Cortex of kidney (tissue), 1 donor: ENCODE measurements at places on chromosomes 1 and 21.

DNA sequence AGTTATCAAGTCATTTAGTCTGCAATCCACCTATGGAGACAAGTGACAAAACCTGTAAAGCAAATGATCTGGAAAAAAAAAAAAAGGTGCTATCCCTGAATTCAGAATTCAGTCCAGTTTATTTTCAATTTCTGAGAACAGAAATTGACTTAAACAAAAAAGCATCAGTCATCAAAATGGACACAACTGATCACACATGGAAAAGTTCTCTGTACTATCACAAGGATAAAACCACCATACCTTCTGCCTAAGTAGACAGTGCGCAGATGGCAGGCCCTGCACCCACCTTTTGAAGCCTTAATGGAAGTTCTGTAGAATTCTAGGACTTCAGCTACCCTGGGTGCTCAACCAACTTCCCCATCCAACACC, 3.5 kb downstream of the PABPC4 start:
- DNase-seq: no peak

DNA sequence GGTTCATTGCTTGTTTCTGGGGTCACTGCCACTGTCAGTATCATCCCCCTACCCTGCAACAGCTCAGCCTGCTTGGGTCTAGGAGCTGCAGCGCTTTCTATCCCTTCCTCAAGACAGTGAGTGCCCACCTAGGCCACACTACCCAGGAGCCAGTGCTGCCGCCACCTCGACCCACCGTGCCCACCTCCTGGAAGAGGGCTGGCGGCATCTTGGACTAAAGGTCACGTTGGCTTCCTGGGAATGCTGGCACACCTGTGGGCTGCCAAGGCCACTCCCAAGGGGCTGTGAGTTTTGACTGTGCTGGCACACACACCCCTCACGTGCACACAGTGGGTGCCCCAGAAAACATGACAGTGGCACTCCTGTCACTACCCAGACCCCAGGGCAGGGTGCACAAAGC, 22.1 kb downstream of the CRYAA start:
- no peak for DNase-seq

GRCh38 chr1:52479076-52479475, 73.8 kb downstream of the TUT4 start:
- DNase-seq: no peak

DNA sequence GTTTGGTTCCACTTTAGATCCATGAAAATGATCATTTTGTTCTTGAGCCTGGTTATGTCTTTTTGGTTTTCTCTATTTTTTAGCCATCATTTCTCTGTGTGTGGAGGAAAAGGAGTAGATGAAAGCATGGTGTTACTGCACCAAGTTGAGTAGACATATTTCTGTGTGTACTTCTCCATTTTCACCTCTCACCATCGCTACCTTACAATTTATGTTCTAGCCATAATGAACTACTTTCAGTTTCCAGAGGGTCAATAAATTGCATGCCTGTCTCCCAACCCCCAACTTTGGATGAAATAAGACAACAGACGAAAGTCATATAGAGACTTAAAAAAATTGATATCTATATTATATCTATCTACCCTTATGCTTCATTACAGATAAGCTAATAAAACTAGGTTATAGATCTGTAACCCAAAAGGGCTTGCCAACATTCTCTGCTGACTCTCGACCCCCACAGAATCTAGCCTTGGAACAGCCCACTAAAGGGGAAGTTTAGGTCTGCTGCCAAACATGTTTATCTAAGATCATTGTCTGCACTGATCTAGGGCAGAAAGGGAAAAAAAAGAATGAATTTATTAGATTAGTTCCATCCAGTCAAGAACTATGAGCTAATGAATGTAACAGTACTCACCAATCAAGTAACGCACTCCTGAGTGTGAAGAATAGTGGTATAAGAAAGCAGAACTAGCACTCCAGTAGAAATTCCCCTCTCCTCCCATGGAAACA, 7.5 kb upstream of the MAN1A2 start:
- DNase-seq: no peak

DNA sequence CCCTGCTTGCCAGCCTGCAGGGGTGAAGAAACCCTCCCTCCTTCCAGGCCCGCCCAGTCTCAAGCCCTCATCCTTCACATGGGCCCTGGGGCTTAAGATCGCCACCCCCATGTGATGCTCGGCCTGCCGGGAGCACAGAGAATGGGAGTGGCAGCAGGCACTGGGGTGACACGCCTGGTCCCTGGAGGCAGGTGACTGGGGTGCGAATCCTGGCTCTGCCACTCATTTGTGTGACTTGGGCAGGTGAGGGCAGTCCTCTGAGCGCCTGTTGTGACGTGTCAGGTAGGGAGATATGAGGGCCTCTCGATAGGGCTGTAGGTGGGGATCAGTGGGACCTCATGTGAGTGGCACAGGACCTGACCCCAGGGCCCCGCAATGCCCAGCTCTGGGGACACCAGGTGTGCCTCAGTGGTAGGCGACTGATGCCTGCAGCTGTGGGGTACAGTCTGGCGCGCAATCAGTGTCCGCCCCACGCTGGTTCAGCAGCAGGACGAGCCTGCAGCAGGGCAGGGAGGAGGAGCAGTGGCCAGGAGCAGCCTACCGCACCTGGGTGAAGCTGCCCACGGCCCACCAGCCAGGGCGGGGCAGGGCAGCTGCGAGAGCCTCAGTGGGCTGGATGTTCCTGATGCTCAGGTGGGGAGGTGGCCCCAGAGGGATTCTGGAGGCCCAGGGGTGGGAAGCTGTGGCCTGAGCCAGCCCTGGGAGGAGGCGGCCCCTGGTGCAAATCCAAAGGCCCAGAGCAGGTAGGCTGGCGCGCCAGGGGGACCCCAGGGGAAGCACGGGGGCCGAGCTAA, 6.2 kb downstream of the SH2D5 start:
- DNase-seq: no peak

GRCh38 chr1:9100471-9101043, 28.3 kb downstream of the GPR157 start:
- no peak for DNase-seq

GRCh38 chr1:203776636-203777035, 11.7 kb downstream of the LAX1 start:
- no peak for DNase-seq

GRCh38 chr1:17744666-17745478, 10.3 kb upstream of the ACTL8 start:
- no peak for DNase-seq

DNA sequence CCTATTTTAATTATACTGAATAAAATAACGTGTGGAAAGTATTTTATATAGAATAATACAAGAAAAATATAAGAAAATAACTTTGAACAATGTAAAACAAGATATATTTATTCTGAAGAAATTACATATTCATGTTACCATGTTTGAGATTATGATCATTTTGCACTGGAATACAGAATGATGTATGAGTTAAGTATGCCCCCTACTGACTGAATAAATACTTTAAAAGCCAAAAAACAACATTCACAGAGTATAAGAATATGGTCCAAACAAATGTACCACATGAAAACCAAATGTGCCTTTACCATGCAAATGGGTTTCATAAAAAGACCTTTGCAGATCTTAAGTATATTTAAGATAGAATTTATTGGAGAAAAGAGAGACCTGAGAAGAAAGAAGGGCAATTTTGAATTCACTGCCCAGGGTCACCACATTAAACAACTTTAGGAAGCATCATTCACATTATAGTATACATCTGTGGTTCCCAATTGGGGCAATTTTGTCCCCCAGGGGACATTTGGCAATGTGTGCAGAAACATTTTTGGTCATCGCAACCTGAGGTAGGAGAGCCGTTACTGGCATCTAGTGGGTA, 136.6 kb upstream of the GFI1 start:
- DNase-seq: no peak

- DNase-seq: no peak
These were observed 16.2 kb upstream of the TTLL10 start for GRCh38 chr1:1157426-1157913.
